SK-N-MC (cell line): ENCODE measurements at places on chromosomes 13 and 19.

- DNase-seq, result no peak
Observed at GRCh38 chr13:110698689-110699088, 7.2 kb downstream of the CARS2 start.

DNA sequence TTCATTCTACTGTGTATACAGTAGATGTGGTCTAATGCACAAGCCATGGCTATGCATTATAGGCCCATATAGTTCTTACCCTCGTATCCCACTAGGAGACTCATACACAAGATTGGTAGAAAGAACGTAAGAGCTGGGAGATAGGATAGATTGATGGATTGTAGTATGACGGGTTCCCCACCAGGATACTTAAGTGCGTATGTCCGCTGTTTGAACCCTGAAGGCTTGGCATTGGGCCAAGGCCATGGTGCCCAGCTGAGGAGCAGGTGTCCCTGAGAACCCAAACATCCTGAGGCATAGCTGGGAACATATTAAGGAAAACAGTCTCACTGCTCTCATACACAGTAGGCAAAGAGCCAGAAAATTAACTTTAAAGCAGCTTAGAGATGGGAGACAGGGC, 617.5 kb upstream of the KLF12 start:
- DNase-seq, result no peak

DNA sequence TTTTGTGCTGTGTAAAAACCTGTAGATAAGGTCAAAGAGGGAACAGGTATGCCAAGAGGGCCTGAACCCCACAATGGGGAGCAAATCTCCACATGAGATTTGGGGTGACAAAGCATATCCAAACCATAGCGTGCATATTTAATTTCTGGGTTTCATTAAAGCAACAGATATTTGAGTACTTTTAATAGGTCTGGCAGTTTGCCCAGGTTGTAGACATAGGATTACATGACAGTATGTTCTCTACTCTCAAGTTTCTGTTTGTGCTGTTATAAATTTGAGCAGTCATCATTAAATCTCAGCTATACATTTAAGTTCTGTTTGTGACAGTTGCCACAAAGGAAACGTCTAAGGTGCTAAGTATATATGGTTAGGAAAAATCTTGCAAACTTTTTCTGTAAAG, 236.4 kb downstream of the ATP8A2 start:
- no peak for DNase-seq

- DNase-seq, result no peak
Observed at GRCh38 chr19:44753626-44753931, 5.1 kb downstream of the BCL3 start.

- peak; percentile 96 for DNase-seq
Observed at GRCh38 chr19:41859618-41860418, at the start of gene RPS19. Gene RPS19 (plus strand): TSS chr19:41860255. CDS start chr19:41860775, 520 bp downstream.

GRCh38 chr19:1513499-1514294, 878 bp upstream of the ADAMTSL5 start:
- DNase-seq, result no peak

- no peak for DNase-seq
Observed at GRCh38 chr13:40923867-40924266, 95.2 kb downstream of the ELF1 start.

- DNase-seq, result no peak
Observed at GRCh38 chr13:43166644-43167457, 143.5 kb downstream of the DNAJC15 start.

GRCh38 chr19:3577723-3578344, 5.1 kb downstream of the HMG20B start:
- DNase-seq, result no peak

GRCh38 chr13:49652355-49653305, 24.3 kb downstream of the ARL11 start:
- no peak for DNase-seq

- no peak for DNase-seq
Observed at GRCh38 chr13:109090796-109091195, 461.4 kb downstream of the MYO16 start.

- DNase-seq, result no peak
Observed at GRCh38 chr19:38736413-38737280, 7.6 kb downstream of the CAPN12 start.

DNA sequence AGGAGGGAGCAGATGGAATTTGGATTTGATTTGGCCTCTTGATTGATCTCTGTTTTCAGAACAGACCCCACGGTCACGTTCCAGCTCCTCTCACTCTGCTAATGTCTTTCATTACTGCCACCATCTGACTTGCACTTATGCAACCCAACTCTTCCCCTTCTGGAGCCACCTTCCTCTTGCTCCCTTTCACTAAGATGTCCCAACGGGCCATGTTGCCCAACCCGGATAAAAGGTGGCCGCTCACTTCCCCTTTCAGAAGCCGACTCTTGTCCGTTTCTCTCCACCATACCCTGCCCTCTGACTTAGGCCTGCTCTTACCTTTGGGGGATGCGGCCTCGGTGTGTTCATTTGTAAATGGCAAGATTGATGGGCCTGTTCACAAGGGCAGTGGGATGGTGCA, 27.4 kb upstream of the CYP4F8 start:
- no peak for DNase-seq

- DNase-seq, result no peak
Observed at GRCh38 chr13:82879921-82880320, 1002.4 kb downstream of the SLITRK1 start.

- no peak for DNase-seq
Observed at GRCh38 chr13:65529541-65529940, 1700.6 kb downstream of the PCDH9 start.

DNA sequence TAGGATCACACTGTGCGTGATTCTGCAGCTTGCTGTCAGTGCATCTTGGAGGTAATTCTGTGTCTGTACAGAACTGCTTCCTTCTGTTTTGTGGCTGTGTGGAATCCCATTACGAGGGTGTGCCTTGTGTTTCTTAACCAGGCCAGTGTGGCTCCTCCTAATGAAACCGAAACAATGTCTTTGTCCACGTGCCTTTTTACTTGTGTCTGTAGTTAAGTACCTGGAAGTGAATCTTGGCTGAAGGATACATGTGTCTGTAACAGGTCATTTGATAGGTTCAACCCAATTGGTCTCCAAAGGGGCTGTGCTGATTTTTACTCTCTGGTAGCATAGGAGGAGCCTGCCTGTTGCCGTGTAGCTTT, 13.1 kb downstream of the NOP53 start:
- no peak for DNase-seq

DNA sequence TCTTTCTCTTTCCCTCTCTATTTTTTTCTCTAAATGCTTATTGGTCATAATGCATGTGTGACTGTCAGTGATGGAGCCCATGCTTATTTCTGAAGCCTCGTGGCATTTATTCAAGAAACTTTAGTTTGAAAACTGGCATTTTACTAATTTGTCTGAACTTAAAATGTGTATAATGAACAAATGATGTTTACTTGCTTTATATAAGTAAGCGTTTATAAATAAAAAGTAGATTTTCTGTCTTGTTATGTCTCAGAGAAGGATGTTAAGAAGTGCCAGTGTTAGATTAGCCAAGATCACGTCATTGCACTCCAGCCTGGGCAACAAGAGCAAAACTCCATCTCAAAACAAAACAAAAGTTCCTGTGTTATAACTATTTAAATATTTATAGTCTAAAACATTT, 1568.1 kb downstream of the EFNB2 start:
- no peak for DNase-seq

GRCh38 chr19:42596391-42597072, 1.8 kb upstream of the CEACAM8 start:
- DNase-seq, result no peak
